ENCODE measurements at places on chromosomes 1 and 21. TPM values are rescaled to one million over a fixed set of nuclear protein-coding genes. Genes with fewer than 3 reads are reported as not detected.
A peak's percentile ranks its signal among the peaks of the same experiment; 100 is the strongest.

SKI gene
- 36.7 TPM for total RNA-seq

ATP1A2 gene
- total RNA-seq, result 228 TPM

DNA sequence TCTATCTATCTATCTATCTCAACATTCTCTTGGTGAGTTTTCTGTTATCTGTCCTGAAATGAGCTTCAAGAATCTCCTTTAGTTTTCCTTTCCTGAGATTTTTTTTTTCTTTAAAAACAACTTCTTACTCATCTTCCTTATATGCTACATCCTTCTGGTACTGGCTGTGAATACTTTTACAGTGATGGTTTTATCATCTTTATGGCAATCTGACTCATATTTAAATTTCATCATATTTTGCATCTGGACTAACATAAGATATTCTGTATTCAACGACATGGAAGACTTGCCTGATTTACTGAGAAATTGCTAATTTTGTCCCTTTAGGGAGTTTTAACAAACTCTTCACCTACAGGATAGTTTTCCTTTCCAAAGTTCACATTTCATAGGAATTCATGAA lies 33.0 kb downstream of the PDE4B start:
- no peaks in the 10 kb centered on the region for H3K27me3 ChIP-seq
- no peaks in the 10 kb centered on the region for H3K36me3 ChIP-seq
- no peak for DNase-seq
- no peaks in the 10 kb centered on the region for H3K4me1 ChIP-seq
- no peak overlapping the region for H3K27ac ChIP-seq

- H3K4me3 ChIP-seq, result no peak overlapping the region
- no peaks in the 10 kb centered on the region for H3K36me3 ChIP-seq
- H3K4me1 ChIP-seq, result no peaks in the 10 kb centered on the region
- DNase-seq, result no peak
Measured at GRCh38 chr21:18877917-18878316, 474.3 kb upstream of the TMPRSS15 start.

- DNase-seq, result no peak
- no peak overlapping the region for H3K27ac ChIP-seq
- no peak overlapping the region for H3K4me3 ChIP-seq
Measured at GRCh38 chr1:11279630-11280029, 6.6 kb downstream of the UBIAD1 start.

DNA sequence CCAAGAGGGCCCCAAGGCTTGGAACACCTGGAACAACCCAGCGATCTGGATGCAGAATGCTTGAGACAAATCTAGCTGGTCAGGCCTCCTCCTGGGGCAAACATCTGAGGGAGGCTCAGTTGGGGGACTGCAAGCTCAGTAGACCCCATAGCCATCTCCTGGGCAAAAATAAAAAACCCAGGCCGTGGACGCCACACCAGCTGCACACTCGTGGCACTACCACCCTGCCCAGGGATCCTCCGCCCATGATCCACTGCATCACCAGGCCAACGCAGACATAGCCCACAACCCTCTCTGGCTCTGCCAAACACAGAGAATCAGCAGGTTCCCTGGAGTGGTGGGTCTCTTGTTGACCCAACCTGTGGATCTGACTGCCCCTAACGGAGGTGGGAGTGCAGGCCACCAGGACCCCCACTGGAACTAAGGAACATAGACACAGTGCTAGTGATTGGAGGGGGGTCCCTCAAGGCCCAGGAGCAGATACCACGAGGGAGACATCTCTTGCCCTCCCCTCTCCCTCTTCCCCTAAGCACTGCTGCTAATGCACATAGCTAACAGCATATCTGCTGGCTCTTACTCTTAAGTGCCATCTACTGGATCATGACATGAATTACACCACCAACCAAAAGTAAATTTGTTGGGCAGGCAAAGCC lies 147.2 kb downstream of the CHD1L start:
- H3K36me3 ChIP-seq, result no peaks in the 10 kb centered on the region
- no peaks in the 10 kb centered on the region for H3K27me3 ChIP-seq
- no peak overlapping the region for H3K4me3 ChIP-seq
- no peaks in the 10 kb centered on the region for H3K4me1 ChIP-seq
- DNase-seq, result no peak

- no peaks in the 10 kb centered on the region for H3K27me3 ChIP-seq
- H3K27ac ChIP-seq, result peak overlapping the region; percentile 36
- no peak overlapping the region for H3K4me3 ChIP-seq
- H3K4me1 ChIP-seq, result peaks cover 39% of the 10 kb centered on the region
Measured at GRCh38 chr1:66359815-66360214, 174.1 kb upstream of the SGIP1 start.

GRCh38 chr1:43995984-43996732 lies 4.8 kb downstream of the CCDC24 start:
- no peaks in the 10 kb centered on the region for H3K27me3 ChIP-seq
- DNase-seq, result no peak
- H3K4me3 ChIP-seq, result no peak overlapping the region
- H3K4me1 ChIP-seq, result no peaks in the 10 kb centered on the region

DNA sequence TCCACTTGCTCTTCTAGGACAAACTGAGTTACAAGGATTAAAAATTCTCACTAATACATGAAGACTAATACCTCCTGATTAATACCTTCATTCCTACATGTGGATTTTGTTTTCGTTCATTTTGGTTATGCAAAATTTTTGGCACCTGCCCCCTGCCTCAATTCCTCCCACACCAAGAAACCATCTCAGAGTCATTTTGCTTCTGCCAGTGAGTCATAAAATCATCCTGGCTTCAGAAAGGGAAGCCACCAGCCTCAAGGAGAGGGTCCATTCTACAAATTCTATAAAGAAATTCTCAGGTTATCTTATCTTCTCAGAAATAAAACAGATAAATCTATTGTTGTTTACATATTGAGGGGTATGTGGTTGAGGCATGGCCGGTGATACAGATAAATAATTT lies 103.2 kb upstream of the COA6 start:
- DNase-seq, result no peak
- no peak overlapping the region for H3K4me3 ChIP-seq
- no peaks in the 10 kb centered on the region for H3K36me3 ChIP-seq
- no peaks in the 10 kb centered on the region for H3K4me1 ChIP-seq

Measured in right atrium auricular region (tissue), 2 donors.